Mesothelial cell of epicardium (in vitro differentiated cells): ENCODE measurements at places on chromosomes 2 and 18.

- DNase-seq = no peak
Measured at GRCh38 chr2:25330937-25331336, 10.8 kb downstream of the DNMT3A start.

- DNase-seq = no peak
Measured at GRCh38 chr2:196224756-196225155, 53.4 kb upstream of the STK17B start.

- DNase-seq = no peak
Measured at GRCh38 chr2:237096201-237096600, 10.5 kb downstream of the COPS8 start.

DNA sequence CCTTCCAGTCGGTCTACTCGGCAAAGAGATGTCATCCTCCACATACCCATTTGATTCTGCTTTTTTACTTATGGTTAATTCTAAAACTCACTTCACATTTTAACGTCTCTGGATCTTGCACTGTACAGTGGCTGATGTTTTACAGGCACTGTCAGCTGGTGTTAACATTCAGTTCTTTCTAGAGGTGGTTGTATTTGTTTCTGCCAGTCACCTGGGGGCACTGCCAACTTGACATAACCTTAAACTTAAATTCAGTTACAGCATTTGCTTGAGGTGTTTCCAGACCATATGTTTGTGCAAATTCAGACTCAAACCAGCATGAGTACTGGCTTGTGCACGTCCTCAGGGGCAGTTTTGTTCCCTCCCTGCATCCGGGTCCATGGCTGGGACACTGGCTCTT lies 5.3 kb upstream of the TMEM185B start:
- no peak for DNase-seq

GRCh38 chr2:170321526-170321925 lies 143.6 kb downstream of the MYO3B start:
- no peak for DNase-seq

DNA sequence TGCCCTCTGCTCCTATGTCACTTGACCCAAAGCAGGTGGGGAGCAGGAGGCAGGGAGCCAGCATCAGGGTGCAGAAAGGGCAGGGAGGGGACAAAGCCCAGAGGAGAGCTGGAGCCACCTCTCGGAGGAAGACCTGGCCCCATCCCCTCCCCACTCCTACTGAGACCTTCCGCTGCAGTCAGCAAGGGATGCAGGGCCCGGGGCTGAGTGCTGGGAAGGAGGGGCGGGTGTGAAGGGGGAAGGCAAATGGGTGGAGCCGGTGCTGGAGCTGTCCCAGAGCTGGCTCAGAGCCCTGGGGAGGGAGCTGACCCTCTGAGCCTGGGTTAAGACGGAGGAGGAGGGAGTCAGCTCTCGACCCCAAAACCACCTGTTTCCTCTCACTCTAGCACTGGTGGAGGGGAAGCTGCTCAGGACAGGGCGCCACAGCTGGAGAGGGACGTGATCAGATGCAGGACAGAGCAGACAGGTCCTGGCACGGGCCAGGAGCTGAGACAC lies 33.8 kb downstream of the HS1BP3 start:
- no peak for DNase-seq

GRCh38 chr2:8021921-8022320 lies 659.9 kb upstream of the ID2 start:
- DNase-seq = no peak

DNA sequence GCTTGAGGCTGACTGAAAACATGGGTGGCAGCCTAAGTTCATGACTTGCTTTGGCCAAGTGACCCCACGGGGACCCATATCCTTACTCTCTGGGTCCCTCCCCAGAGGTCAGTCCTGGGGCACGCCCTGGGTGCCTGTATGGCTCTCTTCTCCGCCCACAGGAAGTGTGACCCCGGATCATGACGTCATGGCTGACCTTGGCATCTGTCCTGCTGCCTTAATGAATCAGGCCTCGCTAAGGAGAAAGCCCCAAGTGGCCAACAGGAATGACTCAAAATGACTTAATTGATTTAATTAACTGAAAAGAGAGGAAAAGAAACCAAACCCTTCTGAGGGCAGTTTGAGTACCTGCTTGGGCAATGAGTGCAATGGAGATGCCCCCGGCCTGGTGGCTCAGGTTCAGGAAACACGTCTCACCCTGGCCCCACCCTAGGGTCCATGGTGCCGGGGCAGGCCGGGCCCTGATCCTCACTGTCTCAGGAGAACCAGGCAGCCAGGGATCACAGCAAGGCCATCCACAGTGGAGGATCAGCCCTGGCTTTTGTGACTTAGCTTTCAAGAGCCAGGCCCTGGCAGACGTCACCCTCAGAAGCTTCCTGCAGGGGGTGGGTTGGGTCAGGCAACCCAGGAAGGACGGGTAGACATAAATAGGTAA lies 112.0 kb downstream of the CYP26B1 start:
- no peak for DNase-seq

- DNase-seq = no peak
Measured at GRCh38 chr2:2707206-2707991, 376.3 kb upstream of the MYT1L start.

GRCh38 chr2:65186093-65186868 lies 41.4 kb upstream of the ACTR2 start:
- DNase-seq = no peak
